ENCODE measurements at places on chromosomes 2 and 18.

DNA sequence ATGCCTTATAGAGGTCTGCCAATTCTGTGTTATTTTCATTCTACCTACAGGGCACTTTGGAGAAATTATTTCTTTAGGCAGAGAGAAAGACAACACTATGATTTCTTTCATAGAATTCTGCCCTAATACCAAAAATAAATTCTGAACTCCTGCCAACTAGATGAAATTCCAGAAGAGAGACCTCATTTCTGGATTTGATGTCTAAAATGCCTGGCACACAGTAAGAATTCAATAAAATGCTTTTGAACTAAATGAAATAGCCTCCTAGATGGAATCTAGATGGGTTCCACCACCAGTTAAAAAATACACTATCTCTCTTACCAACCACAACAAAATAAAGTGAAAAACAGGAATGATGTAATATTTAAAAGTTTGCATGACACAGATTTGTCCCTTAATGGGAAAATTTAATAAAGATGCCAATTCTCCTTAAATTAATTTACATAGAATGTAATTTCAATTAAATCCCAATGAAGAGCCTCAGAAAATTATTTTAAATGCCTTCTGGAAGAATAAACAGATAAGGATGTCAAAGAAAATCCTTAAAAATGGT lies 75.0 kb downstream of the OSBPL1A start:
- DNase-seq: no peak

DNA sequence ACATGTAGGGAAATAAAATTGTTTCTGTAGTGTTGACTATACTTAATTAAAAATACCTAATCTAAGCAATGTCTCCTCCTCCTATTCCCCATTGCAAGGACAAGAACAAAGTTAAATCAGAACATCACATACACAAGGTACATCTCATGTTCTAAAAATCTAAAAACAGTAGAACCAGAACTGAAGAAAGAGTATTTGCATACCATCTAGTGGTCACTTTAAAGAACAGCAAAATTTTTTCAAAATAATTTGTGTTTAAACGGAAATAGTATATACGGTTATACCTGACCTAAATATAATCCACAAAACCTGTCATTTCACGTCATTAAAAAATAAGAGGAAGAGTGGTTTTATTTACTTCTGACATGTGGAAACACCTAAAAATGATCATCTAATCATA lies 294.3 kb upstream of the KCNH7 start:
- peak; percentile 58 for DNase-seq

DNA sequence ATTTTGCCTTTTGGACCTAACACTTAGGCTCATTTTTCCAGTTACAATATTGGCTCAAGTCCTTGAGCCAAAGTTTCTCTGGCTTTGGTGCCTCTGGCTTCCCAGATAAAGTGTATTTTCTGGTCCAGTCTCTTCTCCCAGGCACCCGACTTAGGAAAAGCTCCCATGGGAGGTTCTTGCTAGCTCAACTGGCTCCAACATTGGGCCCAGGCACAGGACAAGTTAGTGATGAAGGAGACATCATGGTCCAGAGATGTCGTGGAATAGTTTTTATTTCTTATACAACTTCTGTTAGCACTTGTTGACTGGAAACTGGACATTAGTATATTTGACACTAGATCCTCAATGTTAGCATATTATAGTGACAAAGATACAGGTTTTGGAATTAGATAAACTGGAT lies 8.2 kb upstream of the ZEB2 start:
- DNase-seq: no peak

DNA sequence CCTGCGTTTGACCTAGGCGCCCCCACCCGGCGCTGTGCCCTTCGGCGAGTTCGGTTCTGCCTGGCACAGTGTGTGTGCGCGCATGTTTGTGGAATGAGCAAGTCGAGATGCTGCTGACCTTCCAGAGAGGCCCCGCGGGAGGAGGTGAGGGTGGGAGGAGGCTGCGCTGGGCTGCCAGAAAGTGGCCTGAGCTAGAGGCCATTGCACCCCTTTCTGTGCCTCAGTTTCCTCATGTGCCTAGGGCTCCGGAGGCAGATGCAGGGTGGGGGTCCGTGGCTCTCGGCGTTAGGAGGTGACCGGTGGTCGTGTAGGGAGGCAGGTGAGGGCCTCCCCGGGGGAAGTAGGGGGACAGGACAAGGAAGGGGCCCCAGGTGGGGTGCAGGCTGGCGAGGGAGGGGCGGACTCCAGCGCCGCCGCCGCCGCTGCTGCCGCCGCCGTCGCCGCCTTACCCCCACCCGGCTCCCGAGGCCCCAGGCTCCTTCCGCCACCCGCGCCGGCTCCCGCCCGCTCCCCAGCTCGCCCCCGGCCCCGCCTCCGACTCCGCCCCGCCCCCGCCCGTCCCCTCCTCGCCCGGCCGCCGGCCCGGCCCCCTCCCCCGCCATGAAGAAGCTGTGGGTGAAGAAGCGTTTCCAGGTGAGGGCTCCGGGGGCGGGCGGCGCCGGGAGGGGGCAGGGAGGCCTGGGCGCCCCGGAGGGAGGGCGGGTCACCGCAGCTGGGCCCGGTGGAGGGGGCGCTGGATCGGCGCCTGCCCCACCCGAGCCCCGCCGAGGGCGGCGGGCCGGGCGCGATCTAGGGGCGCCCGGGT lies 7.0 kb downstream of the SPEG start:
- no peak for DNase-seq

DNA sequence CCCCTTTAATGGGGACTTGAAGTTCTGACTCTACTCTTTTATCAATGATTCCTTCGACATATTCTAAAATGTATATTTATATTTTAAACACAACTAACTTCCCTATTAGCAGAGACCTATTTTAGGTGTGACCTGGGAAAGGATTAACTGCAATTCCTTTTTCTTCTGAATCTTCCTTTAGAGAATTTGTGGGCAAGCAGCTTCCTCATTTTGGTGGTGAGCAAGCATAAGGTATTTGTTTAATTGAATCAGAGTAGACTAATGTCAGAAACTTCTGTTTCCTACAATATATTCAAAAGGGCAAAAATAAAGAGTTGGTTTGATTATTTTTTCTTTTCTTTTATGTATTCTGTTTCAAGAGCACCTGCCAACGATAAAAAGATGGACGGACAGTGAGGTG lies 237.0 kb downstream of the IKZF2 start:
- DNase-seq: no peak

GRCh38 chr18:27942706-27943105 lies 234.2 kb downstream of the CDH2 start:
- DNase-seq: no peak

DNA sequence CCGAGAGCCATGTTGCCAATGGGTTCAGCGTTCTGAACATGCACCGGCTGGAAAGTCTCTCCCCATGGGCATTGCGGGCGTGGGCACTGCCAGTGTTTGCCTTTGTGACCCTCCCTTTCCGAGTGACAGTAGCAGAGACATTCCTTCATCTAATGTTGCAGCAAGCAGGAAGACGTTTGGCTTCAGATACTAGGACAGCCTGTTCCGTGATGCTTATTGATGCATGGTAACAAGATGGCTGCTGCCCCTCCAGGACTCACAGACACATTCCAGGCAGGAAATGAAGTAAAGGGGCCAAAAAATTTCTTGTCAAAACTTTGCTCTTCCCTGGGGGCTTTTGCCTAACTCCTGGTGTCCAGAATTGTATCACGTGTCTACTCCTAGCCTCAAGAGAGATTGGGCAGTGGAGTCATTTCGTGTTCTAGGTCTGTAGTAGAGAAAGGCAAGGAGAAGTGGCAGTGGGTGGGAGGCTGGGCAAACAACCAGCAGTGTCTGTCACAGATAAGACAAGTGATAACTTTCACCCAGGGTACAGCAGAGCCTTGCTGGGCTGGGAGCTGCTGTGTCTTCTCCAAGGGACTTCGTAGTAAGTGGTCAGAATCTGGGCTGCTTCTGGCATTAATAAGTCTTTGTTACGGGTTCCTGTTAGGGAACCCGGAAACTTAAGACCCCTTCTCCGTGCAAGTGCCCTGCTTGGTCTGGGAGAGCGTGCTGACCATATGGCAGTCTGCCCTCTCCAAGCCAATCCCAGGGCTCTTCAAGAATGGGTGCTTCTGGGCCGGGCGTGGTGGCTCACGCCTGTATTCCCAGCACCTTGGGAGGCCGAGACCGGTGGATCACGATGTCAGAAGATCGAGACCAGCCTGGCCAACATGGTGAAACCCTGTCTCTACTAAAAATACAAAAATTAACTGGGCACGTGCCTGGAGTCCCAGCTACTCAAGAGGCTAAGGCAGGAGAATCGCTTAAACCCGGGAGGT lies 93.5 kb downstream of the TFCP2L1 start:
- DNase-seq: no peak

DNA sequence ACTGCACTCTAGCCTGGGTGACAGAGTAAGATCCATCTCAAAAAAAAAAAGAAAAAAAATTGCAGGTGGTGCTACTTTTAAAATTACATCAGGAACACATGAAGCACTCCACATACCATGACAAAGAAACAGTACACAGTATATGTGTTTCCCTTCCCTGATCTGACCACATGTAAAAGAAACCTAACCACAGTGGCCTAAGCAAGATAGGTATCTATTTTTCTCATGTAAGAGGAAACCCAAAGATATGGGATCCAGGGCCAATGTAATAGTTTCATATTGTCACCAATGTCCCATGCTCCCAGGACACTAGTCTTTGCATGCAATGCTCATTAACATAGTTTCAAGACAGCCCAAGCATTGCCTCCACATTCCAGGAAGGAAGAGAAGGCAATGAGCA lies 99.9 kb downstream of the DYM start:
- DNase-seq: no peak

- peak; percentile 20 for DNase-seq
These were observed 1.5 kb downstream of the PPIG start for GRCh38 chr2:169585673-169586072.

DNA sequence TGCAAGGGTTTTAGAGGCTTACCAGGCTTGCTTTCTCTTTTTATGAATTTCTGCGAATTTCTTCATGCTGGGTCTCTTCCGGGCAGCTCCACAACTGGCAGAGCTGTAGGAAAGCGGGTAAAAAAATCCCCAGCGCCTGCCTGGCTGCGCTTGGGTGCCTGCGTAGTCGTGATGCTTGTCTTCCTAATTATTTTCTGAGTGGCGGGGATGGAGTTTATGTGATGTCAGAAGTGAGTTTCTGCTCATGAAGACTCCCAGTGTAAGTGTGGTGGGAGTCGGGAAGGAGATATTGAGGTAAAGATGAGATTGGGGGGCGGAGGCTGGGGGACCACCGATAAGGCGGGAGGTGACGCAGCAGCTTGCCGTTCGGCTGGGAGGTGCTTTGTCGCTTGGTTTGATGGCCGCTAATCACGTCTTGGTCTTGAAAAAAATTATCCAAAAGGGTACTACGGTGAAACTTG lies 229.8 kb downstream of the LDLRAD4 start:
- no peak for DNase-seq

DNA sequence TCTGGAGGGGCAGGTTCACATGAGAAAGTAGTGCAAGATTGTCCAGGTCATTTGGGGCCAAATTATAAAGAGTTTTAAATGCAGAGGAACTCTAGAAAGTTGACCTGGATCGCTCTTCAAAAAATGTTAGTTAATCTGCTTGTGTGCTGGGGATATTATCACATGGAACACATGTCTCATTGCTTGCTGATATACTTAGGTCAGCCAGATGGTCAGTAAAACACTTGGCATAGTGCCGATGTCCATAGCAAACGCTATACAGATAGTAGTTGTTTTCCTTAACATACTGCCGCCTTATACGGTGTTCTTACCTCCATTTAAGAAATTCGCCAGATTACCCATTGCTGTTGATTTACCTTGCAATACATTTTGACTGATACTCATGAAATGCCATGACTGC lies 103.4 kb upstream of the CWC22 start:
- DNase-seq: no peak

- peak; percentile 72 for DNase-seq
These were observed 69.2 kb upstream of the HNRNPA3 start for GRCh38 chr2:177143444-177143843.

- DNase-seq: no peak
These were observed 87.8 kb downstream of the LYPD1 start for GRCh38 chr2:132581991-132582738.

DNA sequence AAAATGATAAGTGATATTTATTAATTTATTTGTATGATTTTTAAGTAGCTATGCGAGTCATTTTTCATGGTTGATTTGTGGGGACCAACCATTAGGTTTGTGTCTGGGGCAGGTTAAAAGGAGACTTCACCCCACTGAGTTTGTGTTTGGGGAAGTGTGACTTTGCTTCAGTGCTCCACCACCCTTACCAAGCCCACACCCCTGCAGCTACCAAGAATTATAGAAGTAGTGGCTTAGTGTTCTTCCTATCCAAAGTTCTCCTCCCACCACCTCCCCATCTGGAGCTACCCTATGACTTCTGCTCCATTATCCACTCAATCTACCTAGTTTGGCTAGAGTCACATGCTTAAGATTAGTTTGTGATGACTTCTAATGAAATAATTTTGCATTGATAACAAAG lies 182.1 kb upstream of the ZEB2 start:
- no peak for DNase-seq

GRCh38 chr18:52353589-52353988 lies 13.6 kb downstream of the DCC start:
- DNase-seq: no peak

DNA sequence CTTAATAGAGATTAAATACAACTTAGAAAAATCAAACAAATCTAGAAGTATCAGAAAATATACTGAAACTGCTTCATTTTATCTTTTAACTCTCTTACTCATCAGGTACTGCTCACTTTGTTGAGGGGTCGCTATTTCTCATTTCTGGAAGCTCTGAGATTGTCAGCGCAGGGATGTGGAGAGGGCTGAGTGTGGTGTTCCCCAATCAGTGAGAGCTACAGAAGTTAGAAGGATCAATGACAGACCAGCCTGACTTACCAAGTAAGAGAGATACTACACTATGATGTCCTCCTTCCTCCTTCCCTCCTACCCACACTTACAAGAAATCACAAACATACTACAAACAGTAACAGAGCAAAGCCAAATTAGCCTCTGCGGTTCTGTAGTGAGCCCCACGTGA lies 8.1 kb downstream of the GCFC2 start:
- no peak for DNase-seq

- no peak for DNase-seq
These were observed 19.0 kb upstream of the MYO1B start for GRCh38 chr2:191226196-191226595.

- no peak for DNase-seq
These were observed 238.4 kb downstream of the ACTR3 start for GRCh38 chr2:114128263-114128662.

- no peak for DNase-seq
These were observed 32.4 kb upstream of the ATL2 start for GRCh38 chr2:38409156-38410102.

DNA sequence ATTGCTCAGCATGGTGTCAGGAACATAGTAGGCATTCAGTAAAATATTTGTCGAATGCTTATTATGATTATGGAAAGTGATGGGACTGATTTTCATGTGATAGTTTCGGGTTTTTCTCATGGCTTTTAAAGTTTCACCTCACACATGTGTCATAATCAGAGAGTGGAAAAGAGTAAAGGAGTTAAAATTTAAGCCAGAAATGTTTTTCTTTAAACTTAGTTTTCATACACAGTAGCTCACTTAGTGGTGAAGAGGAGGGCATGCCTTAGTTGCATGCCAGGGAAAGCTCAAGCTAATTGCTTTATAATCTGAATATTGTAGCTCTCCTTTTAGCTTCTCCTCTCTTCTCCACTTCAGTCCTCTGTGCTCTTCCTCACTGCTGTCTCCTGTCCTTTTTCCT lies 38.0 kb downstream of the EHBP1 start:
- no peak for DNase-seq

GRCh38 chr2:220064111-220065030 lies 436.9 kb downstream of the SLC4A3 start:
- DNase-seq: no peak

Measured in RKO (cell line).